ENCODE measurements at places on chromosomes 11 and 22.
A peak's percentile ranks its signal among the peaks of the same experiment; 100 is the strongest.

GRCh38 chr11:18393581-18394274 is 635 bp upstream of the LDHA start:
- peak; percentile 37 for DNase-seq

GRCh38 chr11:132080127-132080526 is 709.7 kb downstream of the NTM start:
- DNase-seq, result no peak

- no peak for DNase-seq
Measured at GRCh38 chr11:57779276-57779675, 17.7 kb downstream of the CTNND1 start.

DNA sequence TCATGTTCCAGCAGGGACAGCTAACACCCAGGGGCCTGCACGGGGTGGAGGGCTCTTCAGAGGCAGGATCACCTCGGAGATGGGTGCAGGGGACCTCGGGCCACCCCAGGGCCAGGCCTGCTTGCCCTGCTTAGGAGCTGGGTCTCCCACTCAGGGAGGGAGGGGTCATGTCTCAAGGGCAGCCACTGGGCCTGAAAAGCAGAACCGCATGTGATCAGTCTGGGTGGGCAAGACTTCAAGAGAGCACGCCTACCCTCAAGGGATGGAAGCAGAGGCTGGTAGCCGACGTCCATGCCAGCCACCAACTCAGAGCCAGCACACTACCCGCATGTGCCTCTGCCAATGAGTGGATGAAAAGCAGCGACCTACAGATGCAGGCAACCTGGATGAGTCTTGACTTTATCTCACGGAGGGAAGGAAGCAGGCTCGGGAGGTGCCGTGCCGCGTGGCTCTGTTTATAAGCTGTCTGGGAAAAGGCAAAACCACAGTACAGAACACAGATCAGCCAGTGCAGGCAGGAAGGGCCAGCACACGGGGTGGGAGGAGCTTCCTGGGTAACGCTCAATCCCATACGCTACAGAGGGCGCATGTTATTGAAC is 16.0 kb downstream of the TBX1 start:
- no peak for DNase-seq

- DNase-seq, result no peak
Measured at GRCh38 chr22:35467681-35468434, 67.9 kb downstream of the MCM5 start.

GRCh38 chr11:8329847-8330361 is 66.2 kb upstream of the LMO1 start:
- DNase-seq, result no peak

- no peak for DNase-seq
Measured at GRCh38 chr11:5038341-5038740, 8.0 kb upstream of the OR52J3 start.

DNA sequence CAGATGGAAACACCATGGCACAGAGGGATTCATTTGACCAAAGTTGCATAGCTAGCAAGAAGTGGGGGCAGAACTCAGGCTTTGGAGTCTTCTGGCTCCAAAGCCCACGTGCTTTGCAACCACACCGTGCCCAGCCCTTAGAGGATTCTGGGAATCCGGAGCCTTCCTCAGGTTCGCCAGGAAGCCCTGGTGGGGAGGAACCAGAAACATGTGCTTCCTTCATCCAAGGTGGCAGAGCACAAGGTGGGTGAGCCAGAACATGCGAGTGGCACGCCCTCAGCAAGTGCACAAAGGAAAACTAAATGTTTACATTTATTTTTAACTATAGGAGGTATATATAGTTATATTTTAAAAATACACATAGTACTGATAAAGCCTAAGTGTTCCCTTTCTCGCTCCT is 151.9 kb upstream of the NECTIN1 start:
- DNase-seq, result no peak

- DNase-seq, result no peak
Measured at GRCh38 chr11:104846216-104846615, 52.0 kb downstream of the CASP12 start.

GRCh38 chr11:65383778-65384177 is 1.3 kb upstream of the SLC25A45 start:
- no peak for DNase-seq

DNA sequence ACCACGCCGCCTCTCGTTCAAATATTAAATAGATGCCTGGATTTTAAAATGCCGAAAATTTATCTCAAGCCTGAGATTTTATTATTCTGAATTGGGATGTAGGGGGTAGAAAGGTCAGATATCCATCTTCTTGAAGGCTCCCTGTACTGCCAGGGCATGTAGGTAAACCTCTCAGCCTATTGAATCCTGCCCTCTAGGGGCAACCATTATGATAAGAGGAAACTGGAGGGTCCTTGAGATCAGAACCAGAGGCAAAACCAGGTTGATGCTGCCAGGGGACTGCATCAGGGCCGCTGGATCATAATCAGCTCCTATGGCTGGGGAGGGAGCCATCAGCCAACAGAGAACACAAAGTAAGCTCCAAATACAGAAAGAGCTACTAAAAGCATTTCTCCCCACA is 92.4 kb downstream of the KCNC1 start:
- DNase-seq, result no peak

DNA sequence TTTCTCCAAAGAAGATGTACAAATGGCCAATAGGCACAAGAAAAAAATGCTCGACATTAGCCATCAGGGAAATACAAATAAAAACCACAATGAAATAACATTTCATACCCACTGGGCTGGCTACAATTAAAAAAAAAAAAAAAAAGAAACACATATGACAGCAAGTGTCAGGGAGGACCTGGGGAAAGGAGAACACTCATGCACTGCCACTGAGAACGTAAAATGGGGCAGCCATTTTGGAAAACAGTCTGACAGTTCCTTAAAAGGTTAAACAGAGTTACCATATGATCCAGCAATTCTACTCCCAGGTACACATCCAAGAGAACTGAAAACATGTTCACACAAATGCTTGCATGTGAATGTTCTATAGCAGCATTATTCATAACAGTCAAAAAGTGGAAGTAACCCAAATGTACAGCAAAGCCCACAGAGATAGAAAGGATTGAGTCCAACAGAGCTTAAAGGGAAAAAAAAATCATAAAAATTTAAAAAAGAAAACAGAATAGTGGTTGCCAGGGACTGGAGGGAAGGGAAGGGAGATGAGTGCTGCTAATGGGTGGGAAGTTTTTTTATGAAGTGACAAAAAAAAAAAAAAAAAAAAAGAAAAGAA is 48.4 kb upstream of the CYP2D6 start:
- DNase-seq, result no peak

DNA sequence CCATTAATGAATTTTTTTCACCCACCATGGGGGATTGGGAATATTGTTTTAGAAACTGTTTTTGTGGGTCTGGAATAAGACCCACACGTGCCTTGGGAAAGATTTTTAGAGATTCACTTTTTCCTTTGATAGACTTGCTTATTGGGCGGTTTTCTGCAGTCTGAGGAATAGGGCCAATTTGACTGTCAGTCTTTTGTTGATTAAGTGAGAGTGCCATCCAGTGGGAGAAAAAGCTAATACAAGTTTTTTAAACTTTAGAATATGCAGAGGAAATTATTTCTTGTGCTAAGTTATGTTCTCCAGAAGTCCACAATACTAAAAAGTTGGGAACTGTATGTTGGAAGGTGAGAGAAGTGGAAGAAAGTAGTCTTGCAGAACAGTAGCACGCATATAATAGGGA is 56.1 kb downstream of the PRMT3 start:
- DNase-seq, result peak; percentile 21

- no peak for DNase-seq
Measured at GRCh38 chr22:21014726-21015465, at the start of gene P2RX6. TSS of gene P2RX6 (plus strand) at chr22:21015165. CDS start at chr22:21015175, 10 bp downstream.

- no peak for DNase-seq
Measured at GRCh38 chr11:123796226-123796625, 9.9 kb downstream of the OR6M1 start.

GRCh38 chr11:18669219-18669596 is 29.4 kb upstream of the TMEM86A start:
- peak; percentile 30 for DNase-seq

- DNase-seq, result no peak
Measured at GRCh38 chr11:86579406-86579731, 93.0 kb downstream of the ME3 start.

- no peak for DNase-seq
Measured at GRCh38 chr11:82462608-82463242, 270.9 kb downstream of the FAM181B start.

DNA sequence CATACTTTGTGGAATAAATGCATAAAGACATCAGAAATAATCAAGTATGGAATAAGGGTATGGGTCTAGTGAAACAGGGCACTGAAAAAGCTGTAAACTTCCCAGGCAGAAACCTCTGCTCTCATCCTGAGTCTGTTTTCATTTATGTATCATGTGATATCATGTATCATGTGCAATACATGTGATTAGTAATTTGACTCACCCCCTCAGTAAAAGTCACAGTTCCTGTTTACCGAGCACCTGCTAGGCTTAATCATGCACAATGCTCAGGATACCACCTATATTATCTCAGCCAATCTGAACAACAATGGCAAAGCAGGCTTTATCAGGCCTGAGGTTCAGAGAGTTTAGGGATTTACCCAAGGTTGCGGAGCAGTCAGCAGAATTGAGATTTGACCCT is 250.6 kb upstream of the TENM4 start:
- DNase-seq, result no peak

DNA sequence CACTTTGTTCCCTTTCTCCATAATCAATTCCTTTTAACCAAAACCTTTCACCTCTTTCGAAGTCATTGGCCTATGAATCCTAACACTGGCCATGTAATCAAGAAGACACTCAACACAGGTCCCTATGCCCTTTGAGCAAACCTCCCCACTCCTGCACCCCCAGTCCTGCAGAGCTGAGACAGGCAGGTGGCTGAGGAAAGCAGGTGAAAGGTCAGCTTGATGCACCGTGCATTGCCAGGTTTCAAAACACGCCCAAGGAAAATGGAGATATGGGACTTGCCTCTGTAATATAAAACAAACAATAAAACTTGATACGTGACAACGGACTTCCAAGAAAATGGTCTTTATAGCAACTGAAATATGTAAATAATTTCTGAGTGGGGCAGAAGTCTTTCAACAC is 10.6 kb downstream of the CPT1A start:
- DNase-seq, result no peak

DNA sequence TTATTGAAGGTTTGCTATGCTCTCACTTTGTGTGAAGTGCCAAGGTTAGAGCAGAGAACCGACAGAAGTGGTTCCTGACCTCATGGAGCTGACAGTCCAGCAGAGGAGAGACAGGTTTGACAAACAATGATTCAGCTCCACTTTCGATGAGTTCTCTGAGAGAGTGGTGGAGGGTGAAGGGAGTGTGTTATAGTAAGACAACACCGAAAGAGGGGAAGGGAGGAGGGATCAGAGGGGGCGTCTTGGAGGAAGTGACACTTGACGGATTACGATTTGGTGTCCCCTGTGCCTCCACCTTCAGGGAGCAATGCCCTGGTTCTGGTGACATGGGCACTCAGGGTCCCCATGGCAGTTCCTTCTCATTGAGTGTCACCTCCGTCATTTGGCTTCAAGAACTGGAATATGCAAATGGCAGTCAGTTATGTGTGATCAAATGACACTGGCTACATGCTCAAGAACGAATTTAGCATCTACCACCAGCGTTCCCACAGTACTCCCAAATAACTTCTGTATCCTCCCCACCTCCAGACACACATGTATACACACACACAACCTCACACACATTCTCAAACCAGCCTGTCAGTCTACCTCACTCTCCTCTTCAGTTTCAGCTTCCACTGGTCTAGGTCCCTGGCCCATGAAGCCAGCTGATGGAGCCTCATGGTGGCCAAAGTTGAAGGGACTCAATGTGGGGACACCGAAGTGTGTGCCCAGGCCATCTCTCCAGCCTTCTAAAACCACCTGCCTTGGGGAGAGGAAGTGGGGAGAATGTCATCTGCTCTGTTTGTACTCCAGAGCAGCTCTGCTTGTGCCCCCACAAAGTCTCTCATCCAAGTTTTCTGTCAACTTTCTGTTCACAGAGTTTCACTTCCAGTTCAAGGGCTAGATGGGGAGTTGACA is 31.4 kb upstream of the NUP160 start:
- DNase-seq, result no peak

DNA sequence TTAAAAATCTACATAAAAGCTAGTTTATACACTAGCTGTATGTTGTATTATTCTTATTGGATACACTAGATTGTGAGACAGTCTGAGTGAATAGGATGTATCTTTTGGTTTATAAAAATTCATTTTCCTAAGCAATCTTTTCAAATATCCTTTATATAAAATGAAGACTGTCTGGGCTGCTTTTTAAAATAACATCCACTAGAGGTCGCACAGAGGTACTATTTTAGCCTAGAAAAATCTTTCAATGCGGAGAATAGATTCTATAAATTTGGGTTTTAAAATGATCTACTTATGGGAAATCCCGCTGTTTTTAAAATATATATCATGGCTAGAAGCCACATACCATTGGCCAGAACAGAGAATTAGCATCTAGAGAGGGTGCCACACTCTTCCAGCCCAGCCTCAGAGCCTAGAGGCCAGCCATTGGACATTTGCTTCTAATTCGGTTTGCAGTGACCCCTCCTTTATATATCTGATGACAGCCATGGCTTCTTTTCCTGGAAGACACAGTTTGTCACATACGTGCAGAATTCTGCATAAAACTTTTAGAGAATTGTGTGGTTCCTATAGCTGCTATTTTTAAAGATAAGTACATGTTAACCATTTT is 7.3 kb downstream of the C11orf97 start:
- peak; percentile 31 for DNase-seq

- no peak for DNase-seq
Measured at GRCh38 chr11:21398195-21398594, 728.8 kb downstream of the NELL1 start.

- no peak for DNase-seq
Measured at GRCh38 chr22:18031695-18032454, 7.5 kb upstream of the MICAL3 start.

DNA sequence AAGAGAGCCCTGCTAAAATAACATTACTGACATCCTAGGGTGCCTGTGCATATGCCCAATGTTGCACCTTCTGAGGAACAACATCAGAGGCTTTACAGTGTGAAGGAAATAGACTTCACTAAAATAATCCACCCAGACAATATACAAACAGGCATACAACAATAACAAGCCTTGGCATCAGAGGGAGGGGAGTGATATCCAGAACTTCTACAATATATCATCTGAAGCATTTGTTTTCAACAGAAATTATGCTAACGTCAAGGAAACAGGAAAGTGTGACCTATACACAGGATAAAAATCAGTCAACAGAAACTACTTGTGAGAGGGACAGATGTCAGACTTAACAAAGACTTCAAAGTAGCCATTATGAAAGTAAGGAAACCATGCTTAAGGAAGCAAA is 81.3 kb downstream of the CTNND1 start:
- no peak for DNase-seq
